ENCODE measurements at places on chromosomes 6 and 20. TPM values are rescaled to one million over a fixed set of nuclear protein-coding genes. Genes with fewer than 3 reads are reported as not detected.

DNA sequence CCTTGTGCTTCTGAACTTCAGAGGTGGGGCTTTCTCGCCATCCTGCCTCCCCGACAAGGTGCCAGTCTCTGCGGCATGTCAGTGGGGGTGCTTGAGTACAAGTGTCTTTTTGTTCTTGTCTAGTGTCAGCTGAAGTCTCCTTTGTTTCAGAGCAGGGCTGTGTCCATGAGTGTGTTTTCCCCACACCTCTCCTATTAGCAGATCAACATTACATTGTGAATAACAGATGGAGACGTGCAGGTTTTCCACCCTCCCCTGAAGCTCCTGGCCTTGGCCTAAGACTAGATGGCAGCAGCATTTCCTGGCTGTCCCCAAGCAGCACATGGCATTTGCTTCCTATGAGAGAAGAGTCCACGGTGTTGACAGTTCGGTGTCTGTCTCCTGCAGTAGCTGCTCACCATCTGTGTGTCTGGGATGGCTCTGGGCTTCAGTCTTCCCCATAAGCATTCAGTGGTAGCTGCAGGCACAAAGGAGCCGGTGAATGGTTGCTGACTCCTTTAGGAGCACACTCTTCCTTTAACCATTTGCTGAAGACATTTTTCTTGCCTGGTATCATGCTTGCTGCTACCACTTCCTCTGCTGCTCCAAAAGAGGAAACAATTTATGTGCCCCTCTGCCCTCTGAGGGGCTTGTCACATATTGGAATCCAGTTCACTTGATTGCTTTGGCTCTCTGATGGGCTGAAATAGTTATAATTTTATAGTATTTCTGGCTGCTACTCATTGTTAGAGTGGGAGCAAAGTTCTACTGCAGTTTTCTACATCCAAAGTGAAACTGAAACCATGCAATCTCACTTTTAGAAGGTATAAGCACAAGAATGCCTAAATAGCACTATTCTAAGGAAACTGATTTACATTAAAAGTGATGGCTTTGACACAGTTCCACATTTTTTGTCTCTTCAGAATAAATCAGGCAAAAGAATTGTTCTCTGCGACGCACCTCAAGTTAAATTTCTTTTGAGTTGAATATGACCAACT, 913.0 kb downstream of the C6orf118 start:
- DNase-seq = no peak

- no peak for DNase-seq
These were observed 6.5 kb downstream of the MBOAT1 start for GRCh38 chr6:20205722-20206161.

GRCh38 chr6:150392452-150393220, 23.8 kb downstream of the IYD start:
- DNase-seq = no peak

DNA sequence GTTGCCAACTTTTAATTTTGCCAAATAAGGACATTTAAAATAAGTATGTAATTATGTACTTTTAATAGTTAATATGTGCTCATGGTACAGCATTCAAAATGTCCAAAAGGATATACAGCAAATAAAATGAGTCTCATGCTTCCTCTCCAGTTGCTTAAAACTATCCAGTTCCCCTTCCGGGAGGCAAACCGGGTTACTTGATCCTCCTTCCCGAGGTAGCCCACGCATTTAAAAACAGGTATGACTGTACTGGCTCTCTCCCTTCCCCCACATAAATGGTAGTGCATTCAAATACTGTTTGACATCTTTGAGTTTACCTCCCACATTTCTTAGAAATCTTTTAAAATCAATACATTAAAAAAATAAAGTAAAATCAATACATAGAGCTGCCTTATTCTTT, 66.4 kb downstream of the PHF20 start:
- DNase-seq = no peak

- peak; percentile 96 for DNase-seq
These were observed 739 bp downstream of the CTSZ start for GRCh38 chr20:59006167-59006863.

DNA sequence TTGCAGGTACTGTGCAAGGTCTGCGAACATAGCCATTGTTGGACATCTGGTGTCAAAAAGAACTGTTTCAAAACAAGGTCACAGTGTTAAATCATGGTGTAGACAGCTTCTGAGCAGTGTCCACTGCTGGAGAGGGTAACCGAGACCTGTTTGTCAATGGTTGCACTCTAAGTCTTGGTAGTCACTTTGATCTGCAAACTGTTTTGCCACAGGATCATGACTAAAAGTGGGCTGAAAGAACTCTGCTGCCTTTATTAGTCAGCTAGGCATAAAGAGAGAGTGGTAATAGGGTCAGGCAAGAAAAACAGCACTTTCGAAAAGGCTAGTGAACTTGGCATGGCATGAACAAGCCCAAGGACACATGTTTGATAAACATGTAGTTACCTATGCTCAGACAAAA, 552.3 kb upstream of the CITED2 start:
- no peak for DNase-seq

- no peak for DNase-seq
These were observed 17.4 kb downstream of the RSPH4A start for GRCh38 chr6:116633685-116634084.

DNA sequence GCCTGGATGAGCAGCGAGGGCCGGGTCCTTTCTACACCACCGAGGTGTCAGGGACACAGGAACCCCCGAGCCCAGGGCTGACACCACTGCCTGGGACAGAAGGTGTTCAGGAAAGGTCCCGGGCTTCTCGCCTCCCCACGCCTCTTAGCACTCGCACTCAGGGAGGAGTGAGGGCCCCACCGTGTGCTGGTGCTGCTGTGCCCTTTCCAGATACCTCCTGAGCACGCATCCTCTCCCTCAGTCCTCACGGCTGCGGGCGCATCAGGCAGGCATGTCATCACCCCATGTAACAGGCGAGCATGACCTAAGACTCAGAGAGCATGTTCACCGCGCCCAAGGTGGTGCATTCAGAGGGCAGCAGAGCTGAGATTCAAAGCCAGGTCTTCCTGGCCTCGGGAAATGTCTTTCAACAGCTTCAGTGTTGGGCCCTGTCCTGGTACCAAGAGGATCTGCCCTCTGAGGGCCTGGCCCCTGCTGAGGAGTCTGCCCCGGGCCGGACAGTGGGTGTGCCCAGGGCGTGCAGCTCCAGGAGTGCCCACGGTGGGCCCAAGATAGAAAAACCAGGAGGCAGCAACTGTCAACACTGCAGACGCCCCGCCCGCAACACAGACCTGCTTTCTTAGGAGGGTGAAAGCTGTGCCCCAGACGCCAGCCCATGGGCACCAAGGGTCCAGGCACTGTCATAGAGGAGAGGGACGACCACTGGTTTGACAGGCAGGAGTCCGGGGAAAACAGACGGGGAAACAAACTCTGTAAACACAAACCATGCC, 29.2 kb downstream of the TGM2 start:
- no peak for DNase-seq

DNA sequence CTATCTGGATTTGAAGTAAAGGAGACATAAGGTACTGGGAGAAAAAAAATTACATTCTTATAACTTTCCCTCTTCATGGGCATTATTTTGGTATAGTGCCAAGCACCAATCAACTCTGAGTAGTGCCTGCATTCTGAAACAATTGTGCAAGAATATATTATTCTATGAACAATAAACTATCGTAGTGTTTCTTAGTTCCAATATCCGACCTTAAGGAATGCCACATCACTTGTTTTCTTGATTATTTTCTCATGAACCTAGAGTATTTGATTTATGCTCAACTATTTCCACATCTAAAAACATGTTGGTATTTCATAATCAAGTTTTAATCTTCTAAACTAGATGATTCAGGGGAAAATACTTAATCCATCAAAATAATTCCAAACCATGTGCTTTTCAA, 294.4 kb upstream of the TBX18 start:
- no peak for DNase-seq

DNA sequence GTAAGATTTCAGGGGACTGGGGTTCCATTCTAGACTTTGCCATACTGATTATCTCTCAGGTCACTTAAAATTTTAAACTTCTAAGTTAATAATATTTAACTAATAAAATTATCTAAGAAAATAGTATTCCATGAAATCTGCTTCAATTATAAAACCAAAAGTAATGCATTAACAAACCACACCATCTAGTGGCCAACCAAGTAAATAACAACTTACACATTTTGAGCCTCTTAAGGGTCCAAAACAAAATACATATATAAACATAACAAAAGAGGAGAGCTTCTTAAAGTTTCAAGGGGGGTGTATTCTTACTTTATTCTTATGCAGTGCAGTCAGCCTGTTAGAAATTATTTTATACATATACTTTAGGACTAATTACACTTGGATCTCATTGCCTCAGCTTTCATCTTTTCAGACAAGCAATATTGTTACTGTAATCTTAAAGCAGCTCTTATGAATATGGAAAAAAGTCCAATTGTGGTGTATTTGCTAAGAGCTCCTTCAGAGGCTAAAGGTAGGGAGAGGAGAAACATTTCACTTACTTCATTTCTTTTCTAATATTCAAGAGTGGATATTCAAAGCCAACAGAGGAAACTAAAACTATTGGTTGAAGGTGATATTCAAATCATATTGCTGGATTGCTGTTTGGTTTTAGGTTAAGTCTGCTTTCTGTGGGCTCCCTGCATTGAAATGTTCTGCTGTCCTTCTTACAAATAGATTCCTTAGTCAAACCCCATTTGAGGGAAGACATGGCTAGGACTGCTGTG, 199.7 kb upstream of the SIM1 start:
- no peak for DNase-seq

DNA sequence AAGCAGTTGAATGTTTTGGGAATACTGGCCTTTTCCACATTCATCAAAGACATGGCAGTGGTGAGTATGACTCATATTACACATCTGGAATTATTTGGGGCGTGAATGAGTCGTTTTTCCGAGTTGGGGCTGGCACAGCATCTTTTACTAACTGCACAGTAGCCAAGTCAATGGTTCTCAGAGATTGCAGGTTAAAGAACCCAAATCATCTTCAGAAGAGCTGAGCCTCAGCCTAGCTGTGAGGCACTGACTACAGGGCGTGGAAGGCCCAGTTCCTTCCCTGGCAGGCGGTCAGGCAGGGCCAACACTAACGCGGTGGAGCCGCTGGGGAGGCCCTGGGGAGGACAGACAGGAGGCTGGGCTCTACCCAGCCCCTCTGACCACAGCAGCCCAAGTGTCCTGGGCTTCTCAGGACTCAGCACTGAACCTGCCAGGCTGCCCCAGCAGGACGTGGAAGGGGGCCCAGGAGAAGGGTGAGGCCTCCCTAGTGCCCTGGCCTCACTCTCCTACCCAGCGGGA, 20.1 kb upstream of the HELZ2 start:
- no peak for DNase-seq

GRCh38 chr6:97450087-97450486, 167.1 kb upstream of the MMS22L start:
- no peak for DNase-seq

DNA sequence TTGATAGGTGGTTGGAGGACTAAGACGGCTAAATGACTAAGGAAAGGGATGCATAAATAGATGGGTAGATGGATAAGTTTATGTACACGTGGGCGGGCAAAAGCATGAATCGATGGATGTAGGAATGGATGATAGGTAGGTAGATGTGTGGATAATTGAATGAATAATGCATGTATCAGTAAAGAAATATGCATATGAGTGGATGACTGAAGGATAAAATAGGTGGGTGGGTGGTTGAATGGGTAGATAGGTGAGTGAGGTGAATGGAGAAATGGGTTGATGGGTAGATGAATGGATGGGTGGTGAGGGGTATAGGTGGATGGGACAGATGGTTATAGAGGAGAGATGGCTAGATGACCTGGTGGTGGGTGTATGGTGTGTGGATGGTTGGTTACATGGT, 20.2 kb downstream of the SLC12A5 start:
- no peak for DNase-seq

GRCh38 chr6:170116636-170117035, 174.2 kb downstream of the DLL1 start:
- DNase-seq = peak; percentile 31

DNA sequence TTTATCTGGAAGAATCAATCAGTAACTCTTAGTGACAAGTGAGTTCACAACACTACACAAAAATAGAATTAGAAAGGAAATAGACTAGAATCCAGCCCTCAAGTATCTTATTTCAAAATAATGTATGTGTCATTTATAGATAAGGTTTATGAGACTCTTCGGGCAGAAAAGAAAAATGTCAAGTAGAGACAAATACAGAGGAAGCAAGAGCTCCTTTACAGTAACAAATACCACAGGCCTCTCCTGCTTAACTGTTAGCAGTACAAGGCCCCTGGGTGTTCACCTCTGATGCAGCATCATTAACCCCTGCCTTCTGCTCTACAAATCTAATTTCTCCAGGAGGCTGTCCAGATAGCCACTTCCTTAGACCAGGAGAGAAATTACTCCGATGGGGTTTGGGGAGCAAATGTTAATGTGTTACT, 76.7 kb downstream of the UBE3D start:
- no peak for DNase-seq

GRCh38 chr6:118401325-118401975, 146.6 kb upstream of the PLN start:
- DNase-seq = no peak

DNA sequence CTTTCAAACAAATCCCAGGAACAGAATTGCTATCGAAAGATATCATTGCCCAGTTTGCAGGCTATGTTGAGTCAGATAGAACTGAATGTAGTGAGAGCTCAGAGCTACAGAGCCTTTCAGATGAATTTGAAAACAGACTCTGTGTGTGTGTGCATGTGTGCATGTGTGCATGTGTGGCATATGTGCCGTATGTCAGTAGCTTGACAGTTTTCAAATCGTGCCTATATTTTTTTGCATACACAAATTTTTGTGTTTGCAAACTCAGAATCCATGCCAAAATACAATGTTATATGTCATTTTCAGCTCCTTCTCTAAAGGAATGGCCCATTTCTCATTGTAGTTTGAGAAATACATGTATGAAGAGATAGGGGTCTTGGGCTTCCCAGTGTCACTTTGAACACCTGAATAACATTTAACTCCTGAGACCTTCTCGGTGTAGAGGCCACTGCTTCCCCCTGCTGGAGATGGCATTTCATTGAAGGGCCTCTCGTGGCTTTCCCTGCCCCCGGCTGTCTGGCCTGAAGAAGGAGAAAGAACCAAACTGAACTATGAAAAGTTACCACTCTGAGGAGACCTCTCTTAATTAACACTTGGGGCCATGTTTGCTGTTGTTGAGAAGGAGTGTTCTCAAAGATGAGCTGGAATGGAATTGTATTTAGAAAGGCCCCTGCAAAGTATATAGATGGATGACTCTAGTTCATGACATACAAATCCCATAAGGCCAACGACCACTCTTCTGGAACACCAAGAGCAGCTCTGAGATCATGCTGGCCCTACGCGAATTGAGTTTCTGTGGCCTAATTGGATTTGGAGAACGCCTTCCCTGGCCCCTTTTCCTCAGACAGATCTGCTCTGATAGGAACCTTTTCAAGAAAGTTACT, 58.7 kb downstream of the VAPB start:
- DNase-seq = peak; percentile 64

- peak; percentile 65 for DNase-seq
These were observed 4.6 kb upstream of the OSER1 start for GRCh38 chr20:44215125-44215524.

The SPTLC3 gene
- 24.5 TPM for total RNA-seq

The MAD2L1BP gene
- 9.8 TPM for total RNA-seq

The PPP1R16B gene
- total RNA-seq = 1.7 TPM

The C6orf163 gene
- total RNA-seq = 1.2 TPM

The SAPCD1 gene
- 0.73 TPM for total RNA-seq

The GTSF1L gene
- not detected for total RNA-seq

All from left lobe of liver (tissue), 2 donors.